Uterus (tissue), 4 donors: ENCODE measurements at places on chromosomes 5 and 9. TPM values are rescaled to one million over a fixed set of nuclear protein-coding genes. Genes with fewer than 3 reads are reported as not detected.

QRFP gene
- not detected for total RNA-seq

CCDC152 gene
- total RNA-seq = not detected

MEGF10 gene
- total RNA-seq = not detected

PTGDS gene
- 116 TPM for total RNA-seq

NACC2 gene
- 8.2 TPM for total RNA-seq

SLC6A3 gene
- 0.07 TPM for total RNA-seq

EGFL7 gene
- 436 TPM for total RNA-seq

SECISBP2 gene
- 75.2 TPM for total RNA-seq
